HTR-8/SVneo (cell line): ENCODE measurements at places on chromosomes 2 and 18.

- DNase-seq, result no peak
These were observed 7.2 kb downstream of the ADI1 start for GRCh38 chr2:3512086-3512485.

DNA sequence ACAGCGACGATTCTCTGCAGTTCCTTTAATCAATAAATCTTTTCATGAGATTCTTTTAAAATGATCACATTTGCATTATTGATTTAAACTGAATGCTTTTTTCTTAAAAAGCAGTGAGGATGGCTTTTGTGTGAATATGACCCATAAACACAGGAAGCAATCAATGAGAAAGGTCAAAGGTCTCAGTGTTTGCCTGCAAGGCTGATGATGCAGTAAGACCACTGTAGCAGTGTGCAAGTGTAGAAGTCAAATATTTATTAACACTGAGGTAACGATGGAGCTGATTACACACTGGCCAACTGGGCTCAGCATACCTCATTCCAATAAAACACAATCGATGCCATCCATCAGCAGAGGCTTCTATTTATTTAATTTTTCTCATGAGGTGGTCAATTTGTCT, 633.5 kb downstream of the DCDC2C start:
- DNase-seq, result no peak

GRCh38 chr2:44250376-44250775, 24.9 kb upstream of the SLC3A1 start:
- no peak for DNase-seq

- no peak for DNase-seq
These were observed 6.3 kb downstream of the RAX start for GRCh38 chr18:59266886-59267502.

DNA sequence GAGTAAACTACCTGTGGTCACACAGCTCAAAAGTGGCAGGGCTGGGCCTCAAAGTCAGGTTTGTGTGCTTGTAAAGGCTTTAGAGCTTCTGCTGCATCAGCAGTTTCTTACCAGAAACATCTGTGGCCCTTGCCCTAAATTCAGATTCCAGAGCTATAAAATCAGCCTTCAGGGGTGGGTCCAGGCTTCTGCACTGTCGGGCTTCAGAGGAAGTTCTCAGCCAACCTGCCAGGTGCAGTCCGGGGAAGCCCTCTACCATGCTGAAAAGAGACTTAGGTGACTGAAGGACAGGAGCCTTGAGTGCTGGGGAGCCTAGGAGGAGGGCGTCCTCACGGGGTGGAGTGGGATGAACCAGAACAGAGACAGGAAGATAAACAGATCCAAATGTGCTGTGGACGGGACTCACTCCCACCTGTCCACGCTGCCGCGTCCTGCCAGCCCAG, 69.9 kb upstream of the HS6ST1 start:
- DNase-seq, result no peak

GRCh38 chr2:7016148-7016547, 98.9 kb downstream of the RNF144A start:
- DNase-seq, result no peak

DNA sequence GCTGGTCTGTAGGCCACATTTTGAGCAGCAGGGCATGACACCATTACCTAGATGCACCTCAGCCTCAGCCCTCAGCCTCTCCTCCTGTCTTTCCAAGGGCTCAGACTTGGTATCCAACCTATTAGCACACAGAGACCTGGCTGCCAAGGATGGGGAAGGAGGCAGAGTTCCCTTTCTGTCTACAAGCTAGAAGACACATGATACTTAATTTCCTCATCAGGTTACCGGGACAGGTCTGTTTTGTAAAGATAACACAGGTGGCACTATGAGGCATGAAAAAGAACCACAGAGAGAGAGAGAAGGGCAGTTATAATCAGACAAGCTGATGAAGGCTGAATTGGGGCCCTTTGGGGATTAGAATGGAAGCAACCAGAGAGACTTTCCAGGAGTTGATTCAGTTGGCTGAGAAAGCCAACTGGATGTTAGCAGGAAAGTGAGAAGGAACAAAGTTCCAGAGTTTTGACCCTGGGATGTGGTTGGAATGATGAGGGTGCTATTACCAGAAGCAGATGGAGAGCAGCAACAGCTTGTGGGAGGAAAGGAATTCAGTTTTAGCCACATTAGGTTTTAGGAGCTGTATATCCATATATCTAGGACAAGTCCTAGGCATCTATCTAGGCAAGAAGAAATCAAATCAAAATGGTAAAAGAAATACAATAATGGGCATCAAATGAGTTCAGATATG, 46.0 kb upstream of the RMND5A start:
- DNase-seq, result no peak

DNA sequence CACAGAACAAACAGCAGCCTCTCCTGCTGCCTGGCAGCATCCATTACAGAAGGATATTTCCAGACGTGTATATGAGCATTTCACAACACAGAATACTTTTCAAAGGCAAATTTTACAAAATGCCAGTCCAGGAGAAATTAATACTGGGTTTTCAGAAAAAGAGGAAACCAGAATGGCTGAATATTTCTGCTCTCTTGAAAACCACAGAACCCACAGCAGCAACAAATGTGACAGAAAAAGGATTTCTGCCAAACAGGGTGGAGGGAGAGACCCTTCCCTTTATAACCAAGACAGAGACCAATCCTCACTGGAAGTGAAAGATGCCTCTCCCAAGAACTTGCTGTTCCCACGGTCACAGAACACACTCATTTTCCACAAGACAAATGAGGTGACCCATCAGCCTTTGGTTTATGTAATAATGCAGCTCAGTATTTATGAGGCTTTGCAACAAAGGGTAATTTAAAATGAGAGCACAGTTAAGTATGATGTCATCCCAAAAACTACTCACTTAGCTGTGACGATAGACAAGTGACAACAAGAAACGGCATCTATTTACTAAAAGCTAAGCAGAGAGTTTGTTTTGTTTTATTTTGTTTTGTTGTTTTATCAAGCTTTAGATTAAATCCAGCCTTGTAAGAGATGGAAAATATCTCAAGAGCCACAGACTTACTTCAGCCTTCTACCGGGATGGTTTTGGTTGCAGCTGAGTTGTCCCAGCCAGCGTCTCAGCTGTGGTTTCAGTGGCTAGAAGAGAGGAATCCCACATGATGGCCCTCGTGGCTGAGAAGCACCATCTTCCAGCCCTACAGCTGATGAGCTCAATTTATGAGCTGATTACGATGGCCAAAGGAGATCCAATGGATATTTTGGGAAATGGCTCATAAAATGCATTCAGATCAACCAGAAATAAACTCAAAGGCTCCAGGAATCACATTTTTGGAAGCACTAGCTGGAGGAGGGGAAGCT, 249.3 kb upstream of the AGAP1 start:
- no peak for DNase-seq

DNA sequence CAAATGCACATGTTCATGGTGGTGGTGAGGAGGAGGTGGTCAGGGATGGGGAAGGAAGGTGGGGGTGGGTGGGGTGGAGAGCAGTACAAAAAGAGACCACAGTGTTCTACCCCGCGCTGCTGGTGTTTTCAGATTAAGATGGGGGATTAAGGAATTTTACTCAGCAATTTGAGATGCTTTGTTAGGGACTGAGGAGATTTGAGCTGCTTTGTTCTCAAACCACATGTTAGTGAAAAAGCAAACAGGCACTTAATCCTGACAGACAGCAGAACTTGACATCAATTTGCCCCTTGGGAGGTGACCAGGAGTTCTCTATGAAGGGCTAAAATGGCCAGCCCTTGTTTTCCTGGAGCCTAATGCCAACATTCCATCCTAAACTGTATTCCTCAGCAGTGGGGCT, 244.5 kb downstream of the MEIS1 start:
- no peak for DNase-seq

DNA sequence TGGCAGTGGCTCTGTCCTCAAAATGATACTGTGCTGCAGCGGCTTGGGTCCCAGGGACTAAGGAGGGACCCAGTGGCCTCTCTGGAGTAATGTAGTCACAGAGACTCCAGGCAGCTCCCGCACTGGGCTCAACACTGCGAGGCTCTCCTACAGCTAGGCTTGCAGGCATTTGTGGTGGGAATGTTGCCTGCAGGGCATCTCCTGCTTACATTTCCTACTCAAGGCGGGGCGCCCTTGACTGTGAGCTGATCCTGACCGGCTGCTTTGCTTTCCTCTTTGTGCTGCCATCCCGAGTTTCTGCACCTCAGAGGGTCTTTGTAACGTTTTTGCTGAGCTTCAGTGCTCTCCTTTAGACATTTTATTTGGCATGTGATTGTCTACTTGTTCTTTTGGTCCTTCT, 177.4 kb upstream of the FN1 start:
- DNase-seq, result peak; percentile 26
